AG10803 (cell line): ENCODE measurements at places on chromosomes 12 and 14.

GRCh38 chr12:131222329-131223139, 268.8 kb downstream of the ADGRD1 start:
- DNase-seq: no peak

- peak; percentile 47 for DNase-seq
Observed at GRCh38 chr14:72737560-72737943, 156.3 kb downstream of the DPF3 start.

DNA sequence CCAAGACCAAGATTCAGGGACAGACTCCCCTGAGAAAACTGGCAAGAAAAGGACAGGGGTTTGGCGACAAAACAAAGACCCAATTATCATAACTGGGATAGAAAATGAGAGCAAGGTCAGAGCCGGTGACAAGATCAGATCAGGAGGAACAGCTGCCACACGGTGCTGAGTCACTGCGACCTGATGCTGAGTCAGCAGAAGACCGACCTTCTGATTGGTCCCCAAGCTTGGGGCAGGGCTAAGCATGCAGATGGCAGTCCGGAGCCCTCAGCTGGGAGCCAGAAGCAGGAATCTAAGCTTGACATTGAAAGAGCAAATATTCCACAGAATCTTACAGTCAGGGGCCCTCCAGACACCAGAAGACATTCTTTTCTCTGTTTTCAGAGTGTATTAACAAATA, 19.1 kb upstream of the ARMH4 start:
- DNase-seq: peak; percentile 86

DNA sequence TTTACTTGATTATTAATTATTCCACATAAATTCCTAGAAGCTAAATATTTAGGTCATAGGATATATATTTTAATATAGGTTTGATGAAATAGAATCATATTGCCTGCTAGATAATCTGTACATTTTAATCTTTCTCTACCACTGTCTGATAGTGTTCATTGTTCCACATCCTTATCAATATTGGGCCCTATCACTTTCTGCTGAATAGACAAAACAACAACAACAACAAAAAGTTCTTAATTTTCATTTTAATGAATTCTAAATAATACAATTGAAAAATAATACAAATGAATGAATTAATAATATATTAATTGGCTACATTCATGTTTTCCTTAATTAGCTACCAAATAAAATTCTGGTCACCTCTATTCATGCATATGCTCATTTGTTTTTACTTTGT, 1437.2 kb downstream of the LRFN5 start:
- DNase-seq: no peak

DNA sequence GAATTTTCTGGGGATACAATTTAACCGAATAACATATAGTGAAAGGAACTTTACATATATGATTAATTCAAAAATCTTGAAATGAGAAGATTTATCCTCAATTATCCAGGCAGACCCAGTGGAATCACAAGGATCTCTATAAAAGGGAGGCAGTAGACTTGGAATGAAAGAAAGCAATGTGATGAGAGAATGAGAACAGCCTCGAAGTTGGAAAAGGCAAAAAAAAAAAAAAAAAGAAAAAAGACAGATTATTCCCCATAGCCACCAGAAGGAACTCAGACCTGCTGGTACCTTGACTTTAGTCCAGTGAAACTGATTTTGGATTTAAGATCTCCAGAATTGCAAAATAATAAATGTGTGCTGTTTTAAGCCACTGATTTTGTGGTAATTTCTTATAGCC, 416.3 kb upstream of the OR4E1 start:
- no peak for DNase-seq

GRCh38 chr14:47710581-47710980, 35.2 kb upstream of the MDGA2 start:
- DNase-seq: no peak

- no peak for DNase-seq
Observed at GRCh38 chr12:12003609-12004008, 67.1 kb upstream of the BCL2L14 start.

- DNase-seq: peak; percentile 41
Observed at GRCh38 chr14:32028599-32028998, 48.5 kb upstream of the ARHGAP5 start.

- DNase-seq: no peak
Observed at GRCh38 chr12:26295001-26295400, 99.6 kb downstream of the SSPN start.

- DNase-seq: no peak
Observed at GRCh38 chr12:101969-102878, 35.7 kb downstream of the IQSEC3 start.

DNA sequence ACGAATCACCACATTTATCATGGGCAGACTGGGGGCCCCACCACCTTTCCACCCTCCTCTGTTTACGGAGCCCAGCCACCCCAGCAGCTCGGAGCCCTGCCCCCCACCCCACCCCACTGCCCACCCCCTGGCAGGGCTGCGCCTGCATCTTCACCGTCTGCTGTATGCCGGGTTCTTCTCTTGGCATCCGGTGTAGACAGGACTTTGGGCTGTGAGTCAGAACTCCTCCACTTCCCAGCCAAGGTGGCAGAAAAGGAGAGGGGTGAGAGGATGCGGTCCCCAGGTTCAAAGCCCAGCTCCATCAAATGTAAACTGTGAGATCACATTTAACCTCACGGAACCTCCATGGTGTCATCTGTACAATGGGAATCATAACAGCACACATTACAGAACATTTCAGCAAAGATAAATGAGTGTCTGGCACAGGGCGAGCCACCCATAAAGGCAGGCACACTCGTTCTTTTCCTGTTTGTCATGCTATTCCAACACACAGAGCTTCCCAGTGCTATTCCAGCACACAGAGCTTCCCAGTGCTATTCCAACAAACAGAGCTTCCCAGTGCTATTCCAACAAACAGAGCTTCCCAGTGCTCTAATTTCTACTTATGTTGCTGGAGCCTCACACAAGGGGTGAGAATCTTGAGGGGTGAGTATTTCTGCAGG, 292.7 kb upstream of the RTL1 start:
- no peak for DNase-seq

- DNase-seq: no peak
Observed at GRCh38 chr12:56420411-56420810, 28.8 kb downstream of the TIMELESS start.

DNA sequence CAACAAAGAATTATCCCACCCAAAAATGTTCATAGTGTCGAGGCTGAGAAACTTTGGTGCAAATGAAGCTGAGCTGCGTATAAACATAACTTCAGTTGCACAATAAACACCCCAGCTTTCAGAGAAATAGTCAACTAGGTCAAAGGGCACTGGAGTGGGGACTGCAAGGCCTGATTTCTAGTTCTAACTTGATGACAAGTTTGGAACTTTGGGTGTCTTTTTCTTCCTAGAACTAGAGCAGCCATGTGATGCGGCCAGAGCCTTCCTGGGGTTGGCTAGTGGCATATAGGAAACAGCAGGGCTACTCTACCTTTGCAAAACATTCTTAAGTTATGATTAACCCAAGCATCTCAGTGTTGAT, 298.4 kb upstream of the AMIGO2 start:
- DNase-seq: peak; percentile 26

DNA sequence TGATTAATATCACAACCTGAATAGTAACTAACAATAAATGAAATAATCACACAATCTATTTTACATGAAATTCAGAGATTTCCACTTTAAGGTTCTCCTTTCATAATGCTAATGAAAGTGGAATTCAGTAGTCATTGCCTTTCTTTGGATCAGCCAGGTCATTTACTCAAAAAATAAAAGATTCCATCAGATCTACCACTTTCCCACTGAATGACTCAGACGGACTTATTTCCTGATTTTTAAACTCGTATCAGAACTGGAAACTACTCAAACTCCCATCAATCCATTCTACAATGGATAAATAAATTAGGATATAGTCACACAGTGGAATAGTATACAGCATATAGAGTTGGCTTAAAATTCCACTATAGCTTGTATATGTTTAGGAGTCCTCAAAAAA, 237.1 kb downstream of the MED13L start:
- DNase-seq: peak; percentile 17

DNA sequence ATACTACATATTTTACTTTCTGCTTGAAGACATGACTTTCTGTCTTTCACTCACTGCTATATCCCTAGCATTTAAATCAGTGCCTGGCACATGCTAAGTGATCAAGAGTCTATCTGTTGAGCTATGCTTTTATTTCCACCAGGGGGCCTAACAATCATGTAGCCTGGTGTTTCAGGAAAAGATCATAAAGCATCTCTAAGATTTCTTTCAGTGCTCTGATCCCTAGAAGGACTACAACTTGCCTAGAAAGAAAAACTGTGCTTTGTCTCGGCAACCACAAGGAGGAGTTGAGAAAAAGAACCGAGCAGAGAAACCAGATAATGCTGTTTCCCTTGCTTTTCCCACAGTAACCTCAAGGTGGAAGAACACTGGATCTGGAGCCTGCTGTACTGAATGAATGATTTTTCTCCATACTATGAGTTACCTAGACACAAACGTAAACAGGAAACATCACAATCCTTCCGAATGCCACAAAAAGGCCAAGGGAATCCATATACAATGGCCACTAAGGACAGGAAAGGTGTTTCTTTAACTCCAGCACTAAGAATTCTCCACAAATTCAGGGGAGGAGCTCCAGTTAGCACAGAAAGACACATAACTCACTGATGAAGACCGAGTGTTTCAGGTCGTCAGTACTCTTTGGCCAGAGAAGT, 1.2 kb downstream of the CRY1 start:
- peak; percentile 93 for DNase-seq

- DNase-seq: no peak
Observed at GRCh38 chr14:99569725-99570543, 34.1 kb downstream of the CCDC85C start.

GRCh38 chr12:24244801-24245200, 295.3 kb upstream of the SOX5 start:
- no peak for DNase-seq

GRCh38 chr14:69355607-69356281, 42.4 kb downstream of the ERH start:
- peak; percentile 88 for DNase-seq

DNA sequence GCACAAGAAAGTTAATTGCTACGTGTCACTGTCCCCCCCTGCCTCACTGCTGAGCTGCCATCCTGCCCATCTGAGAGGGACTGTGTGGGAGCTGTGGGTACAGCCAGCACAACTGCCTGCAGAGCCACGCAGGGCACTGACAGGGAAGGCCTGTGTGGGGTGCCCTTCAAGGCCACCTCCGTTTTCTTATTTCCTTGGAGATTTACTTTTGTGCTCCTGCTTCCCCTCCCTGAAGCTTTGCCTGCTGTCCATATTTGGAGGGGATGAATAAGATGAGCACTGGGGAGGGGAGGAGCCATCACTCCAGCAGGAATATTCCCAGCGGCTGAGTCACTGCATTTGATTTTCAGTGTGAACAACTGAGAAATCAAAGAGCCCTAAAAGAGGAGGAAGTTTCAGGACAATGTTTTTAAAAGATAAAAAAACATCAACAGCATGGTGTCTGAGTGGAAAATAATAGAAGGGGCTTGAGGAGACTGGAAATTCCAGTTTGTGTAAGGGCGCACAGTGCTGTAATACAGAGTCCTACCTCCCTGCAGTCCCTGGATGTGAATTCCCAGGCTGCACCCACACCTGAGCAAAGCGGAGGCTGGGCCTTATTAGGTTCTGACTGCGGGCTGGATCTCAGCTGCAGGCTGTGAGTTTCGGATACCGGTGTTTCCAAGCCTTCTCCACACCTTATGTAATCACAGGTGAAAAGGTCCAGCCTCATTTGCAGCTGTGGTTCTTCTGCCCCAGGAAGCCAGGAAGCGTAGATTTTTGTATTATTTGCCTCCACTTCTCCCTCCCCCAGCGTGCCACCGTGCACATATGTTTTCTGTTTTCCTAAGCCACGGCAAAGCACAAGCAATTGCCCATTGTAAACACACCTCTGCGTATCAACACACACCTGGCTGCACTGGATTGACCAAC, 192.6 kb upstream of the BCL2L14 start:
- DNase-seq: peak; percentile 66

DNA sequence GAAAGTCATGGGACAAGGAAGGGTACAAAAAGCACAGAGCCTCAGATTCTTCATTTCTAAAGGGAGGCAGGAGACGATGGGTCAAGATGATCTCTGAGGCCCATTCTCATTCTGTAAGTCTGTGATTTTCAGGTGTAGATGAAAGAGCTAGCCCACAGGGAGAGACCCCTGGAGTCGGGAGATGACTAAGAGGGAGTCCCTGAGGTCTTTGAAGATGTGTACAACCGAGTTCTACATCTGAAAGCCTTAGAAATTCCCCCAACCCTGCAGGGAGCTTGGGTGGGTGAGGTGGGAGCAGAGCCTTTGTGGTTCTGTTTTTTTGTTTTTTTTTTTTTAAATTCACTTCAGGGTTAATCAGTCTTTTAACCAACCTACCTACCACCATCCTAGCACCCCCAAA, 3.1 kb downstream of the WNT10B start:
- no peak for DNase-seq

DNA sequence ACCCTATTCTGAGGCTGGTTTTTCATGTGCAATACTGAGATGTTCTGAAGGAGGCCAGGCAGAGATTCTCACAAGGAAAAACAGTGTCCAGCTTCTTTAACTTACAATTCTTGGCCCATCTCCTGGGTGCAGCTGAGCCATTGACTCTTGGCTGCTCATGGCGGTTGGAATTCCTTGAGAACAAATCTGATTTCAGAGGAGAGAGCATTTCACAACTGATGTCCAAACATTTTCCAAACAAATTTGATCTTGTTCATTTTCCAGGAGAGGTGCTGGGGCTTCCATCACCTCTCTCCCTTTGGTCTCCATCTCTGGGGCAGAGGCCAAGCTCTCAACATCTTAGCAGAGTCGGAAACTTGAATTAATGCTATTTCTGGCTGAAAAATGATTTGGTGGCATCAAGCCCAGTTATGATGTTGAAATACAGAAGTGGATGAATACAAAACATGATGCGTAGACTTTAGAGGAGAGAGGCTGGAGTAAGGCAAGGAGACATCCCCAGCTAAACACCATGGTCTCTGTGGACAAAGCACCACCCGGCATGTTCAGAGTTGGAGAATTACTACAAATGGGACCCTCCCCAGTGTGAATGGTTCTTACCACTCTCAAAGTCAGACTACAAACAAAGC, 593.0 kb downstream of the VRK1 start:
- no peak for DNase-seq

DNA sequence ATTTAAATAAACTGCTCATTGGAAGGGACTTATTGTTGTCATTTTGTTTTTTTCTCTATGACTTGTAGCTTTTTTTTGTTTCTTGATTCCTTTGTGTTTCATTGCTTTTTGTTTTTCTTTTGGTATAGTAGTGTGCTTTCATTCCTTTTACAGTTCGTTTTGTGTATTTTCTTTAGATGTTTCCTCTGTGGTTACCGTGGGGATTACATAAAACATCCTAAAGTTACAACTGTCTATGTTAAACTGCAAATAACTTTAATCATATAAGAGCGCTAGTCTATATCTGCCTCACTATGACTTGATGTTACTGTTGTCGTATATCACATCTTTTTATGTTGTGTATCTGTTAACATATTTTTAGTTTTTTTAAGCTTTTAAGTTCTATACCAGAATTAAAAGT, 86.9 kb downstream of the ATF7IP start:
- DNase-seq: no peak
